A549 (cell line): ENCODE measurements at places on chromosomes 1 and 21.

- no peak for DNase-seq
Measured at GRCh38 chr21:36127250-36127904, 7.5 kb upstream of the CBR3 start.

DNA sequence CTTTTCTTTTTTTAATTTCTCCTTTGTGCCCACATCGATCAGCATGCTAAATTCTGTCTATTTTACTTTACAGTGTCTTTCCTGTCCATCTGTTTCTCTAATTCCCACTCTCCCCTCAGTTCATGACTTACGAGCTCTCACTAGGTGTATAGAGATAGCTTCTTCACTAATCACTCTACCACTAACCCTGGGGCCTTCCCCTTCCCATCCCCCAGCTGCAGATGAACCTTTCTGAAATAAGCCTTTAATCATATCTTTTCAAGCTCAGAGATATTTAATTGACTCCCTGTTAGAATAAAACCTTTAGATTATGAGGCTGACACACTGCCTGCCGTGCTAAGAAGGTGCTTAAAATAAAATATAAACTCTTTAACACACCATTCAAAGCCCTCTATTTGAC is 66.3 kb upstream of the BMP8A start:
- no peak for DNase-seq

- DNase-seq = no peak
Measured at GRCh38 chr1:153794624-153795329, 19.6 kb downstream of the SLC27A3 start.

DNA sequence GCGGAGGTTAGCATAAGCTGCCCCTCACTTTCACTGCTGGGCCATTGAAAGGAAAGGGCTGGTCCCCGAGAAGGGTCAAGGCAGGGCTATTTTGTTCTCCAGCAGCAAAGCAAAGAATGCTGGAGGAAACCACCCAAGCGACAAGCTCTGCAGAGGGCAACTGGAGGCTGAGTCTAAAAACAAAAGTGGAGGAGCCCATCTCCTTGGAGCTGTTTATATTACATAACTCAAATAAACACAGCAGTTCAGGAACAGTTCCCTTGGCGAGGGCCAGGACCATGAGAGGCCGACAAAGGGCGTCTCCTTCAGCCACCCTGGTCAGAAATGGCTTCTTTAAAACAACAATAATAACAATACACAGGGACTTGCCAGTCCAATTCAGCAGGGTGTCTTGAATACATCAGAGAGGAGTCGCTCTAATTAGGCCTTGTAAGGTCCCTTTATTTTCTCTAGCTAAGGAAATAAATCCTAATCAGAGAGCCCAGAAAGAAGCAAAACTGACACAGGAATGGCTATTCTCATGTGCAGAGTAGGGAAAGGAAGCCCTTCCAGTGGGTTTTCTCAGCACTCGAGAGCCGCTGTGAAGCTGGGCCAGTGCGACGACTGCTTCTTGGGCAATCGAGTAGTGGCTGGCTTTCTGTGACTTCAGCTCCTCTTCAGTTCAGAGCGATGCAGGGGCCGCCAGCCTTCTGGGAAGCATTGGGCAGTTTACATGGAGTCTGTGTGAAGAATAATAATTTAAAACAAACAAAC is 57.0 kb upstream of the TARBP1 start:
- DNase-seq = peak; percentile 22

DNA sequence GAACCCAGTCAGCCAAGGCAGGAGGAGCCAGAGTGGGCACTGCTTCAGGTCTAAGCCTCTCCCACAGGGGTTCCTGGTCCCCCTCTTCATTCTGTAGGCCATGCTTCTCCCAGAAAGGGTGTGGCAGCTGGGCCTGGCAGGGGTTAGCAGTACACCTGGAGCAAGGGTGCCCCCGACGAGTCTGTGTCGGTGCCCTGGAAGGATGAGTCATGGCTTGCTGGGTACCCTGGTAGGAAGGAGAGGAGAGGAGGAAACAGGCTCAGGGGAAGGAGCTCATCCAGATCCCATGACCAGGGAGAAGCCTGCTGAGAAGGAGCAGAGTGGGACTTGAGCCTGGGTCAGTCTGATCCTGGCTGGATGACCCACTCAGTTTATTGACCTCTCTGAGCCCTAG is 10.3 kb downstream of the KDF1 start:
- no peak for DNase-seq

DNA sequence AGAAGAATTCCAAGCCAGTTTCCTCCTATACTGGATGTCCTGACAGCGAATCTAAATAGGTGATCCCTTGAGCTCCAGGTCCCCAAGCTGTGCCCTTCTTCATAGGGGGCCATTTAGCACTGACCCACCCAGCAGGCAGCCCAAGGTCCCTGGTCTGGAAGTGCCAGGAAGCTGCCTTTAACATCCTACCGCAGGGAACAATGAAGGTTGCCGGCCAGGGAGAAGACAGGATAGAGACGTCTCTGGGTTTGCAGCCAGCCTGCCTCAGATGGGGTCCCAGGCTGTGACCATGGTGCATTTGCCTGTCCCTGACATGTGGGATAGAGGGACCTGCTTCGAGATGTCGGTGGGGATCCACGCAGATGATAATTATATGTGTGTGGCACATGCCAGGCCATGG is 2.7 kb upstream of the RIPK4 start:
- DNase-seq = no peak

DNA sequence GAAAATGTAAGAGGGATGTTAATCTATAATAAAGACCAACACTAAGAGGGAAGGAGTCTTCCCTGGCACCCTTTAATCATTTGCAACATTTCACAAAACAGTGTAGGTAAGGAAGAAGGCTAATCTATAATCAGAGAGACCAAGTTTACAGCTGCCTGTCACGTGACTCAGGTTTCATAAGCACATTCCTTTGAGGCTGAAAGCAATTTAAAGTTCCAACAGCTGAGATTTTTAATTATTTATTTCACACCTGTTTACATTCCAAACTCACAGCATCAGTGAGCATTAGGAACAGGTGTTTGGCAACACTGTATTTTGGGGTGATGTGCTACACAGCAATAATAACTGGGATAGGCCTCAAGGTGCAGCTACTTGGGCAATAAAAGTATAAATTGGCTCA is 75.7 kb upstream of the PGBD5 start:
- no peak for DNase-seq
